ENCODE measurements at places on chromosomes 12 and 14.

DNA sequence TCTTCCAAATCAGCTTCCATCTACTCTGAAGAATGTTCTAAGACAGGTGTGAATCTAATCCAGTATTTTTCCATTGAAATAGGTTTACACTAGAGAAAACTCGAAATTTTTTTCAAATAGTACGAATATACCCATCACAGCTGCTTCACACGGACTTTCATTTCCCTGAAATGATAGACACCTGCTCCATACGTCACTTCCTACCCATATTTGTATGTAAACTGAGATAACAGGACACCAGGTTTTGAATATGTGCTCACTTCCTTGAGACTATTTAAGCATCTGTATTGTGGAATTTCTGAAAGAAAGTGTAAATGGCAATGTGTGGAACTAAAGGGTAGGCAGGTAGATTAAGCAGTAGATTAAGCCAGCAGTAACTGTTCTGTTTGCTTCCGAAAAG, 13.4 kb upstream of the ITPR2 start:
- DNase-seq, result no peak

GRCh38 chr14:88168498-88169165, 154.4 kb downstream of the KCNK10 start:
- no peak for DNase-seq

DNA sequence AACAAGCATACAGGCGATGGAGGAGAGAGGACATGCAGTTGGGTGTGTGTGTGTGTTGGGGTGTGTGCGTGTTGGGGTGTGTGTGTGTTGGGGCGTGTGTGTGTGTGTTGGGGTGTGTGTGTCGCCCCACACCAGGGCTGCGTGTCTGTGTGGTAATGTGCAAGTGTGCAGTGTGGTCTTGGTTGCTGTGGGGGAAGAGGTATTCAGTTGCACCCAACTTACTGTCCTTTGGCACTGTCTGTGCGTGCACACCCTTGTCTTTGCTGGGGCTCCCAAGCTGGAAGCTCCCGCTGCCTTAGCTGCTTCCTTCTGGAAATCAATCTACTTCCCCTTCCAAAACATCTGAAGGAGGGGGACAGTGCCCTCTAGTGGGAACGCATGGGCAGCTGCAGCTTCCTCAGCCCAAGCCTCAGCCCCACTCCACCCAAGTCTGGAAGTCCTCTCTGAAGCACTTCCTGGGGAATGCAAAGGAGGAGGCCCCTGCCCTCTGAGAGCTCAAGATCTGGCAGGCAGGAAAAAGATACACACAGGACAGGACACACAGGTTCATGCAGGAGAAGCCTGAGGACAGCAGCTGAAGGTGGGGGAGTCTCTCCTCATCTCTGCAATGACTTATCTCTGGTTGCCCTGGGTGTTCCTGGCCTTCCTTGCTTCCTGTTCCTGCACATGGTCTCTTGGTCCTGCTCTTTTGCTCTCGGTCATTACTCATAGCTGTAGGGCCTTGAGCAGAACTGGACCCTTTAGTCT, 13.1 kb downstream of the ASIC1 start:
- peak; percentile 55 for DNase-seq

DNA sequence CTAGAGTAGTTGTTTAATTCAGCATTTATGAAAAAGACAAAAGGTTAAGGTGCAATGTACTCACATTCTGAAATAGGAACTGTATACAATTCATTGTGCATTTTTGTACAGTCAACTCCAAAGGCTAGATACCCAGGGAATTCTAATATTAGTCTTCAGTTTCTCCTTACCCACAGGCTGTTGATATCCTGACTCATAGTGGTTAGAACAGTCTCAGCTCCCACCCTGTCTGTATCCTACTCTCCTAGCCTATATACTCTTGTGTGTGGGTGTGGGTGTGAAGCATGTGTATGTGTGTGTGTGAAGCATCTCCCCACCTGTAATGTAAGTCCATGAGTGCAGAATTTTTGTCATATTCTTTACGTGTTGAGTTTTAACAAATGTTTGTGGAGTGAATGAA, 229.5 kb downstream of the NAV3 start:
- no peak for DNase-seq

- no peak for DNase-seq
Observed at GRCh38 chr12:48194799-48195201, 8.3 kb downstream of the OR10AD1 start.

GRCh38 chr14:105864651-105865265, 338.4 kb downstream of the TMEM121 start:
- no peak for DNase-seq

- no peak for DNase-seq
Observed at GRCh38 chr12:12441429-12441807, 84.5 kb downstream of the BORCS5 start.

GRCh38 chr14:33629792-33630191, 321.1 kb downstream of the EGLN3 start:
- DNase-seq, result no peak

GRCh38 chr12:6450869-6451347, 934 bp upstream of the TAPBPL start:
- no peak for DNase-seq

GRCh38 chr14:36617824-36618223, 35.4 kb upstream of the NKX2-8 start:
- DNase-seq, result no peak

DNA sequence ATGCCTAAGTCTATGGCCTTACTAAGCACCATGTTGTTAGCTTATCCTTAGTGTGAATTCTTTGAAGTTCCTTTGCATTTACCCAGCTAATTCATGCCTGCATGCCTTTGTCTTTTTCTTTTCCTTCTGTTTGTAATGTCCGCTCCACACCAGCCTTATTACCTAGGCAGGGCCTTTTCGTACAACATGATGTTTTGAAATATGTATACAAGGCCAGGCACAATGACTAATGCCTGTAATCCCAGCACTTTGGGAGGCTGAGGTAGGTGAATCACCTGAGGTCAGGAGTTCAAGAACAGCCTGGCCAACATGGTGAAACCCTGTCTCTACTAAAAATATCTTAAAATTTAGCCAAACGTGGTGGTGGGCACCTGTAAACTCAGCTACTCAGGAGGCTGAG, 1636.5 kb upstream of the SEL1L start:
- DNase-seq, result no peak

GRCh38 chr12:3468329-3468728, 22.7 kb upstream of the PRMT8 start:
- no peak for DNase-seq

DNA sequence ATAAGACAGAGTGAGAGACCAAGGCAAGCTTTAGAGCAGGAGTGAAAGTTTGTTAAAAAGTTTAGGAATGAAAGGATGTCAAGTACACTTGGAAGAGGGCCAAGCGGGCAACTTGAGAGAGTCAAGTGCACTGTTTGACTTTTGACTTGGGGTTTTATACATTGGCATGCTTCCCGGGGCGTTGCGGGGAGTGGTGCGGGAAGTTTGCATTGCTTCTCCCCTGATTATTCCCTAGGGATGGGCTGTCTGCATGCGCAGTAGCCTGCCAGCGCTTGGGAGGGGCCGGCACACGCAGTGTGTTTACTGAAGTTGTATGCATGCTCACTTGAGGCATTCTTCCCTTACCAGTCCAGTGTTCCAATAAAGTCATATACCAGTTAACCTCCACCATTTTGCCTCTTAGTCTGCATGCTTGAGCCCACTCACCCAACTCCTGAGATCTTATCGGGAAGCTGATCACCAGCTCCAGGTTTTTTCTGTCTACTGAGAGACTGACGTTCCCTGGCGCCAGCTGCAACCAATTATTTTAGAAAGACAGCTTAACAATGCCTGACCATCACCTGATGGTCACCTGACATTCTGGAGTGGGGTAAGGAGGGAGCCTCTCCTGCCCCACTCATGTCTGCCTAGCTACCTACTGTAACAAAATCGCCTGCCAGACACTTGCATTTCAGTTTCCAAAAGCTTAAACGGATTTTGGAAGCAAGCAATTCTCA, 53.2 kb downstream of the DACT1 start:
- DNase-seq, result peak; percentile 94

DNA sequence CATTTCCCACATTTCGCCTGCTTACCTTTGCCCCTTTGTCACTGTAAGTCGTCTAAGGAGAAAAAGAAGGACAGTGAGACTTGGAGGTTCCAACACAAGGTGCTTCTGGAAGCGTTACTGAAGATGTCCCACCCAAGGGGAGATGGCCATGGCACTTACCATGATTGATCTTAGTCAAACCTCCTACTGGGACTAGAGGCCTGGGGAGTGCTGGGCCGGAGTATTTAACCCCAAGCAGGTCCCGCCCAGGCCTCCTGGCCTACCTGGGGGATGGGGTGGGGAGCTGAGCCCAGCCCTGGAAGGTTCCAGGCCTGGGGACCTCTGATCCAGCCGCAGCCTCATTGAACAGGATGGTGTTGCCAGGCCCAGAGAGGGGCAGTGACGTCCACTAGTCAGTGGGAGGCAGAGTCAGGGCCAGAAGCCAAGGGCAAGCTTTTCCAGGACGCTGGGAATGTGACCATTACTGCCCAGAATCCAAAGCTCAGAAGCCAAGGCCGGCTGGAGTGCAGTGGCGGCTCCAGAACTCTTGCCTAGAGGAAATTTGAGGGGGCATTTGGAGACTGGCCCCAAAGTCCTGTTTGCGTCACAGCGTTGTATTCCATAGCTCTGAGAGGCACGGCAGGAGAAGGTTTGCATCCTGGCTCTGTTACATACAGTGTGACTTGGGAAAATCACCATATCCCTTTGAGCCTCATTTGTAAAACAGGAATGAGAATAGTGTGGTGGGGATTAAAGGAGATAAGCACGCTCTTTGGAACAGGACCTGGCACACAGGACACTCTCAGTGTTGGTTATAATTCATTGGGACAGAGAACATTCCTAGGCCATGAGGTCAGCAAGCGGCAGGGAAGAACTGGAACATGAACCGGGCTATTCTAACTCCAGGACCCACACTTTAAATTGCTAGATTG, at the start of gene HPD:
TSS of gene HPD (minus strand) at position 198 of the 911 bp plus-strand sequence. CDS start at position 162, 36 bp downstream.
- DNase-seq, result no peak

DNA sequence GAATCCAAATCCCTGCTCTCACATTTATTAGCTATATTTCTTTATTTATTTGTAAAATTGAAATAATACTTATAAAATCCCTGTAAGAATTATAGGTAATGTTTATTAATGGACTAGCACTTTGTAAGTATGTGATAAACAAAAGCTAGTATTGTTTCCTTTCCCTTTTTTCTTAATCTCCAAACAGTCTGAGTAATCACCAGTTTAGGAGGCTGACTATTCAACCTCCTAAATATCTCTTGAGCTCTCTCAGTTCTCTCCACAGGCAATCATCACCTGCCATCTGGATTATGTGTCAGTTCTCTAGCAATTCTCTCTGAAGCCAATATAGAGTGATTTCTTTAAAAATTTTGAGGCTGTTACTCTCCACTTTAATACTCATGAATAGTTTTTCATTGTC, 9.2 kb upstream of the LYZ start:
- no peak for DNase-seq

DNA sequence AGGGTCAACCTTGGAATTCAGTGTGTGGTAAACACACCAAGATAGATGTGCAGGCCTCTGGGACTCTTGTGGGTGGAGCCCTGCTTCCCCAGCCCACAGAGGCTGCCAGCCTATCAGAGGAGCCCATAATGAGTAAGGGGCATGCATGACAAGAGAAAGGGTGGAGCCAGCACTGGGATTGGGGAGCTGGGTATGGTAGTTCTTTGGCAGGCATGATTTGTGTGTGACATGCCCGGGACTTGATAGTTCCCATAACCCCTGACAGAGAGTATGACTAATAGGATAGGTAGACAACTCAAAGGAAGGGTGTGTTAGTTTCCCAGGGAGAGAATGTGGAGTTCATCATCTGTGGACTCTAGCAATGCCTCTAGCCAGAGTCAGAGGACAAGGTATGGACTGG, 143.0 kb downstream of the EMP1 start:
- no peak for DNase-seq

- no peak for DNase-seq
Observed at GRCh38 chr14:29822430-29822709, 105.3 kb downstream of the PRKD1 start.

DNA sequence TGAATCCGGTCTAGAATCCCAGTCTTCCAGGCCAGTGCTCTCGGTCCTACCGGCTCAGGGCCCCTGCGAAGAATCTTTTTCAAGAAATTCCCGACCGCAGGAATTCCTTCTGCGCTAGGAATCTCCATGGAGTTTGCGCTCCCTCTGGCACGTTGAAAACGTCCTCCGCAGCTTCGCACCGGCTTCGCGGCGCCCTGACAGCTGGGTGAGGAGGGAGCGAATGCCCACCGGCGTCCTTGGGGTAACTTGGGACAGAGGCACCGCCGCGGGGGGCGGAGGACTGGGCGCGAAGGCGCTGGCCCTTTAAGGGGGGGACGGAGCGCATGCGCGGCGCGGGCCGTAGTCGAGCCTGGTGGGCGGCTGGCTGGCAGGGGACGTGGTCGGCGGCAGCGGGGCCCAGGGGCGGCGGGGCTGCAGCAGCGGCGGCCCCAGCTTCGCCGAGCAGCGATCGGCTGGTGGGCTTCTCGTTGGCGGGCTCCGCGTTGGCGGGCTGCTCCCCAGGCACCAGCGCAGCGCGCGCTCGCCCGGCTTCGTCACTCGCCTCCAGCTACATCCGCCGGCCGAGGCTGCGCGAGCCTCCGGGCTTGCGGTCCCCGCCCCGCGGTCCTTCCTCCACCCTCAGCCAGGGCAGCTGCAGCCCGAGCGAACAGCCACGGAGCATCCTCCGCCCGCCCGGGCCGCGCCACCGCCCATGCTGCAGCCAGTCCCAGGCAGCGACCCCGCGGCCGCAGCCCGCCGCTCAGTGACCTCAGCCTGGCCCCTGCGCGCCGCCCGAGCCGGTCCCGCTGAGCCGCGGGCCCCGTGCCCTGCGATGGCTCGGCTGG, at the start of gene VASH1:
TSS of gene VASH1 (plus strand) at position 333 of the 824 bp plus-strand sequence. CDS start 1,354 bp downstream, outside the sequence.
- DNase-seq, result no peak

Measured in NCI-H187 treated with DMSO at 0.1 percent for 48 hours (cell line).